HepG2 (cell line): ENCODE measurements at places on chromosomes 7 and 10.

GRCh38 chr7:40041456-40041855 is 91.4 kb downstream of the CDK13 start:
- no peaks in the 10 kb centered on the region for H3K4me1 ChIP-seq
- no peak overlapping the region for H3K4me3 ChIP-seq
- DNase-seq: no peak

DNA sequence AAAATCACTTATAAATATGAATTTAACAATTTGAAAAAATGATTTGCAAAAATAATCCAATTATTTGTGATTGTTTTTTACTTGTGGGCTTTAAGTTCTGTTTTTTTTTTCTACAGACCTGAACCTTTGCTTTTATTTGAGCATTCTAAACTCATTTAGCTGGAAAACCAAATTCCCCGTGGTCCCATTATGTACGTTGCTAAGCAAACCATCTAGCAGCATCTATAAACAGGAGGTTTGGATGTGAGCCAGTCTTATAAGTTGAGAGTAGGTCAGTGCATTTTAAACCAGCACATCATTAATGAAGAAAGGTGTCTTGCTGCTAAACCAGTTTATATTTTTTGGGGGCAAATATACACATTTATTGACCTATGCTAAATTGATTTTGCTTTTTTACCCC is 77.3 kb downstream of the LRRN3 start:
- no peaks in the 10 kb centered on the region for H3K36me3 ChIP-seq
- DNase-seq: no peak
- H3K27ac ChIP-seq: no peak overlapping the region

DNA sequence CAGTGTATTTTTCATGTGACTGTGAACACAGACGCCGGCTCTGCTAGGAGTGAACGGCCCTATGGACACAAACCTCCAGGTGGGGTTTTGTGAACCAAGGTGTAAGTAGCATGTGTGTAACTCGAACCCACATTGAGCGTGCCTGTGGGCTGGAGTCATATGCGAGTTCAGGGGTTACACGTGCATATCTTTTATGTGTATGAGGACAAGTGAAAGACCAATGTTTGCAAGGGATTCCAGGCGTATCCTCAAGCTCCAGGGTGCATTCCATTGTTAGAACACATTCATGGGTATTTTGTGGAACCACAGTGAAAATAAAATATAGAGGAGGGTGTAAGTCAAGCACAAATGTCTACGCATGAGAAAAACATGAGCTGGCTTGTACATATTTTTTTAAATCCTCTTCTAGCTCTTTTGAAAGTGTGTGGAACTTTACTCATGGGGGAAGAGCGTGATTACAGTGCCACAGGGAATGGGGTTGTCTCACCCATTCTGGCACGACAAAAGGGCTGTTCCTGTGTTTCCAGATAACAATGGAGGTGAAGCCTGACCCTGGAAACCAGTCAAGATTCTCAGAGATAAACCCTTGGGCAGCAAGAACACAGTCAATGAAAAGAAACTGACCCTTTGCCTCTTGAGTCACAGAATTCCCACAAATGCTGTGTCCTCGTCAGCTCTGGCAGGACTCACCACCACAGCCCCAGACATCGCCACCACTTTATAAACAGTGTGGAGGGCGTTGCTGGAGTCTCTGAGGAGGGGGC is 37.0 kb upstream of the GOT1 start:
- H3K27me3 ChIP-seq: peaks cover 3% of the 10 kb centered on the region; the same call in 1 of the 2 replicates
- no peak overlapping the region for H3K4me3 ChIP-seq
- no peaks in the 10 kb centered on the region for H3K4me1 ChIP-seq
- no peaks in the 10 kb centered on the region for H3K36me3 ChIP-seq
- DNase-seq: no peak

- H3K36me3 ChIP-seq: no peaks in the 10 kb centered on the region
- no peak overlapping the region for H3K27ac ChIP-seq
- peaks cover 37% of the 10 kb centered on the region for H3K4me1 ChIP-seq
- DNase-seq: no peak
Observed at GRCh38 chr7:2688409-2689342, 674 bp downstream of the AMZ1 start.

- peak; percentile 33 for DNase-seq
- no peak overlapping the region for H3K27ac ChIP-seq
- no peaks in the 10 kb centered on the region for H3K36me3 ChIP-seq
- H3K4me3 ChIP-seq: no peak overlapping the region
Observed at GRCh38 chr7:115005953-115006352, 84.1 kb downstream of the MDFIC start.

DNA sequence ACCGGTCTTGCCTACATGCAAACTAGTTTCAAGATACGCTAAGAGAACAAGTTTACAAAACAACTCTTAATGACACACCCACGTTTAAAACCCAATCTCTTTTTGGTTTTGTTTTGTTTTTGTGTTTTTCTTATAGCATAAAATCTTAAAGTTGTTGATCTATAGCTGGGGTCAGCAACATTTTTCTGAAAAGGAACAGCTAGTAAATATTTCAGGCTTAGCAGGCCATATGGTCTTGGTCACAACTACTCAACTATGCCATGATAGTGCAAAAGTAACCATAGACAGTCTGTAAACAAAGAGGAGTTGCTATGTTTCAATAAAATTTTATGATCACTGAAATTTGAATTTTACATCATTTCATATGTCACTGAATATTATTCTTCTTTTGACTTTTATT is 327.4 kb downstream of the AGMO start:
- H3K36me3 ChIP-seq: no peaks in the 10 kb centered on the region
- no peaks in the 10 kb centered on the region for H3K4me1 ChIP-seq
- no peak for DNase-seq
- no peak overlapping the region for H3K4me3 ChIP-seq

GRCh38 chr7:69893906-69894305 is 295.6 kb downstream of the AUTS2 start:
- H3K4me3 ChIP-seq: no peak overlapping the region
- no peaks in the 10 kb centered on the region for H3K4me1 ChIP-seq
- no peak overlapping the region for H3K27ac ChIP-seq

GRCh38 chr10:119217991-119218490 is 10.7 kb downstream of the GRK5 start:
- no peak for DNase-seq
- no peaks in the 10 kb centered on the region for H3K27me3 ChIP-seq
- no peaks in the 10 kb centered on the region for H3K36me3 ChIP-seq
- H3K4me1 ChIP-seq: peaks cover 68% of the 10 kb centered on the region
- no peak overlapping the region for H3K4me3 ChIP-seq

- no peaks in the 10 kb centered on the region for H3K36me3 ChIP-seq
- DNase-seq: peak; percentile 20
- H3K4me1 ChIP-seq: peaks cover 9% of the 10 kb centered on the region
- H3K4me3 ChIP-seq: no peak overlapping the region
- no peak overlapping the region for H3K27ac ChIP-seq
- H3K27me3 ChIP-seq: peaks cover 26% of the 10 kb centered on the region; the same call in 2 of the 3 replicates
Observed at GRCh38 chr10:127468632-127469031, 80.5 kb upstream of the NPS start.

DNA sequence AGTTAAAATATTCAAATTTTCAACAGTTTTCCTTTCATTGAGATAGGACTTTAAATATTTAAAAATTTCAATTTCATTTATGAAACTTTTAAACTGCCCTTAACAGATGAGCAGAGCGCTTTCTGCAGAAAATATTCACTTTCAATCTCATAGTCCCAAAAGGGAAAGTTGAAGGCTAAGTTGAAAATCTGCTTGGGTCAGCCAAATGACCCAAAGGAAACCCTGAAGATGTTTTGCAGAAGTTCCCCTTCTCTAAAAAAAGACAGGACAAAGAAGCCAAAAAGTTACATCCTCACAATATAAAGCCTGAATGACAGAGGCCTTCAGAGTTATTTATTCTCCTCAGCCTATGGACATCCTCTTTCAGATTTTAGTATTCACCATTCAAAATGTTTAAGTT is 17.6 kb upstream of the SCIN start:
- H3K27me3 ChIP-seq: no peaks in the 10 kb centered on the region
- no peak overlapping the region for H3K4me3 ChIP-seq
- H3K27ac ChIP-seq: no peak overlapping the region
- H3K36me3 ChIP-seq: no peaks in the 10 kb centered on the region
- H3K4me1 ChIP-seq: no peaks in the 10 kb centered on the region

- no peak overlapping the region for H3K27ac ChIP-seq
- H3K36me3 ChIP-seq: no peaks in the 10 kb centered on the region
- no peaks in the 10 kb centered on the region for H3K4me1 ChIP-seq
- DNase-seq: no peak
Observed at GRCh38 chr7:120233338-120233737, 39.6 kb upstream of the KCND2 start.

GRCh38 chr7:78499283-78499682 is 700.7 kb downstream of the PHTF2 start:
- H3K27me3 ChIP-seq: no peaks in the 10 kb centered on the region
- no peaks in the 10 kb centered on the region for H3K36me3 ChIP-seq
- H3K4me1 ChIP-seq: no peaks in the 10 kb centered on the region
- no peak for DNase-seq

DNA sequence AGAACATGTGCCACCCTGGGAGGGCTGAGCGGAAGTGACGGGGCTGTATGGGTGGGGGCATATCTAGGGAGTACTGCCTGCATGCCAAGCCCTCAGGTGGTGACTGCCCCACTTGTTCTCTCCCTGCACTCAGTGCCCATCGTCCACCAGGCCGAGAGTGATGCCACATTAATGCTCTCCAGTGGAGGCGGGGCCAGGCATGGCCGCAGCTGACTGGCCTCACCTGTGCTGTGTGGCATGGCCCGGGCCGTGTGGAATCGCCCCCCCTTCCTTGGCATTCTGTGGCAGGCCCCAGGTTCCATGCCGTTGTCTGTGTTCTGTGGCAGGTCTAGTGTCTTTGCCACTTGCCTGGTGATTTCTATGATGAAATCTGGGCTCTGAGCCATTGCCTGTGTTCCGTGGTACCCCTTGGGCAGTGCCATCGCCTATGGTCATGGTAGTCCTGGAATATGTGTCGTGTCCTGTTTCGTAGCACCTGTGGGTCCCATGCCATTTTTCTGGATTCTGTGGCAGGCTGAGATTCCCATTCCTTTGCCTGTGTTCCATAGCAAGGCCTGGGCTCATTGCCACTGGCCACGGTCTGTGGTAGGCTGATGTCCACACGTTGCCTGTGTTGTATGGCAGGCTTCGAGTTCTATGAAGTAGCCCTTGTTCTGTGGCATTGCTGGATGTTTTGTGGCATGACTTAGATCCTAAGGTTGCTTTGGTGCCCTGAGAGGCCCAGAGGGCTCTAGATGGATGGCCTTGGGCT is 8.9 kb downstream of the FLNC start:
- H3K4me3 ChIP-seq: no peak overlapping the region
- H3K27ac ChIP-seq: no peak overlapping the region
- H3K4me1 ChIP-seq: peaks cover 4% of the 10 kb centered on the region; the same call in 1 of the 2 replicates
- peaks cover 15% of the 10 kb centered on the region; the same call in 1 of the 3 replicates for H3K27me3 ChIP-seq
- no peak for DNase-seq

- peaks cover 1% of the 10 kb centered on the region; the same call in 1 of the 2 replicates for H3K27me3 ChIP-seq
- no peak for DNase-seq
- no peak overlapping the region for H3K4me3 ChIP-seq
Observed at GRCh38 chr10:131312478-131312836, 936 bp upstream of the TCERG1L start.

DNA sequence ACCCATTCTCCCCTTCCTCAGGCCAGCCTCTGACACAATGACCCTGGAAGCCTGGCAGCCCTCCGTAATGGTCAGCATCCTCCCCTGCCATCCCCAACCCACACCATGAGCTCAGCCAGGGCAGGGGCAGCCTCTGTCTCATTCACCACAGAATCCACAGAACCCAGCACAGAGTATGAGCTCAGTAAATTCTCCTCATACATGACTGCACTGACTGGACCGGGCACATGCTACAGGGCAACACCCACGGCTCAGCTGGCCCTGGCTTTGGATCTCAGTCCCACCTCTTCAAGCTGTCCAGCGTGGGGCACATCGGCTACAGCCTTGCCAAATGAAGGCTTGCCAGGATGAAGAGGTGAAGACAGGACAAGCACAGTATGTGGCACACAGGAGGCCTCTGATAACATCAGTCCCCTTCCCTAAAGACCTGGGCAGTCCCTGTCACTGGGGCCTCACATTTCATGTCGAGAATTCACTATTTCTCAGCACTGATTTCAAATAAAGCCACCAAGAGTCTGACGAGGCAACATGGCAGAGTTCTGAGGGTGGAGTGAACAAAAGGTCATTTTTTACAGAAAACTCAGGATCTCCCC is 7.9 kb downstream of the GPRIN2 start:
- no peaks in the 10 kb centered on the region for H3K36me3 ChIP-seq
- H3K27ac ChIP-seq: no peak overlapping the region
- no peak overlapping the region for H3K4me3 ChIP-seq
- DNase-seq: no peak
- H3K27me3 ChIP-seq: peaks cover 15% of the 10 kb centered on the region

DNA sequence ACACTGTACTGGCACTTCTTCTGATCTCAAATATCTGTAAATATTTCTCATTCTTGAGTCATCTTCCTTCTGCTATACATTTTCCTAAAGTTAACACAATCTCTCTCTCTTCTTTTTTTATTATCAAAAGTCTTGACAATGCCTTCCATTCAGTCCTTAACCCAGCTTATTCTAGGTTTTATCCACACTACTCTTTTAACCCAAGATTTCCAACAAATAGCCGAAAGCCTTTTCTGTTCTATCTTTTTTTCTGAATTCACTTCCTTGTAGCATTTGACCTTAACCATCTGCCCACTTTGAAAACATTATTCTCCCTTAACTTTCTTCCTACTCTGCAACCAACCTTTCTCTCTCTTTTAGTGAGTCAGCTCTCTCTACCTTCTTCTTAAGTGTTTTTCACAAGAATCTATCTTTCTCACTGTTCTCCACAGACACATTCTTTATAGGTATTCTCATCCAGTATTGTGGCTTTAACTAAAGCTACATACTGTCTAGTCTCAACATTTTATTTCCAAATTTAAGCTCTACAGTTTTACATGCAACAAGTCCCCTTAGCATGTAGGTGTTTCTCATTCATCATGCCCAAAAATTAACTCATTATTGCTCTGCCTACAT is 915.6 kb downstream of the KCNMA1 start:
- H3K4me3 ChIP-seq: no peak overlapping the region
- no peaks in the 10 kb centered on the region for H3K4me1 ChIP-seq
- no peak overlapping the region for H3K27ac ChIP-seq
- H3K36me3 ChIP-seq: no peaks in the 10 kb centered on the region

DNA sequence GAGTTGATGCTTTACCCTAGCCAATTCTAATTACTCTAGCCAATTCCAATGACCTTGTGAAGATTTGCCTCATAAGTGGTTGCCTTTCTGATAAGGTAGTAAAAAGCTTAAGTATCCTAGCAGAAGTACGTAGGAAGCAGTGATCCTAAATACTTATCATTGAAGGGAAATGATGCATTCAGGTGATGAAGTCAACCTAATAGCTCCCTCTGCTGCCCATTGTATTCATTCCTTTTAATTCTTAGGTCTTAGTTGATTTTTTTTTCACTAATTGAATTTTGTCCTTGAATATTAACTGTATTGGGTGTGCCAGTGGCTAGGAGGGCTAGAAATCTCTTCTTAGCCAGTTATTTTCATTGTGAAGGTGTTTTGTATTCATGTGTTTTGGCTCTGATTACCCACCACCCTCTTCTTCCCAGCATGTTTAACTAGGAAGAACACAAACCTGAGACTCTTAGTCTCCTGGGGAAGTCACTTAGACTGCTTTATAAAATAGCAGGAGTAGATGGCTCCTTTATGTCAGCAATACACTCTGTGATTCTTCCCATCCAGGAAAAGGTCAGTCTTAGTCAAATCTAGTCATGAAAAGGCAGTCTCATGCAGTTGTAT is 46.3 kb downstream of the PLEKHA8 start:
- H3K27me3 ChIP-seq: no peaks in the 10 kb centered on the region
- no peak overlapping the region for H3K4me3 ChIP-seq
- H3K4me1 ChIP-seq: peaks cover 3% of the 10 kb centered on the region
- DNase-seq: peak; percentile 30
- H3K27ac ChIP-seq: no peak overlapping the region
- H3K36me3 ChIP-seq: peaks cover 29% of the 10 kb centered on the region; the same call in 2 of the 3 replicates
